ENCODE measurements at places on chromosomes 11 and 22.

- no peak for DNase-seq
Measured at GRCh38 chr11:63923319-63923718, 6.4 kb upstream of the RCOR2 start.

GRCh38 chr11:17742019-17742418 is 7.4 kb downstream of the KCNC1 start:
- DNase-seq, result no peak

GRCh38 chr11:27861706-27862430 is 161.6 kb upstream of the BDNF start:
- DNase-seq, result peak; percentile 86

DNA sequence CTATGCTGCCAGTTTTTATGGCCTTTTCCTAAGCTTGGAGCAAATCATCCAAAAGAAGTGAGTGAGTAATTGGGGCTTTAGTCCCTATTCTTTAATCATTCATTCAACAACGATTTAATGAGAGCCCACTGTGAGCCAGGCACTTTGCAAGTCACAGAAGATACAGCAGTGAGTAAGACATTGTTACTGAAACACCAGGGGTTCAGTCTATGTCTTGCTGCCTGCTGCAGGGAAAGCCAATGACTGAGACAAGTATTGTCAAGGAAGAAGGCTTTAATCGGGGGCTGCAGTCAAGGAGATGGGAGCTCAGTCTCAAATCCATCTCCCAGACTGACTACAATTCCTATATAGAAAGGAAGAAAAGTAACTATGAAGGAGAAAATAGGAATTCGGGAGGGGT is 228.3 kb downstream of the FAM181B start:
- no peak for DNase-seq

GRCh38 chr11:109510316-109510715 is 88.3 kb downstream of the C11orf87 start:
- no peak for DNase-seq

- DNase-seq, result no peak
Measured at GRCh38 chr11:34567733-34568132, 53.2 kb upstream of the EHF start.

DNA sequence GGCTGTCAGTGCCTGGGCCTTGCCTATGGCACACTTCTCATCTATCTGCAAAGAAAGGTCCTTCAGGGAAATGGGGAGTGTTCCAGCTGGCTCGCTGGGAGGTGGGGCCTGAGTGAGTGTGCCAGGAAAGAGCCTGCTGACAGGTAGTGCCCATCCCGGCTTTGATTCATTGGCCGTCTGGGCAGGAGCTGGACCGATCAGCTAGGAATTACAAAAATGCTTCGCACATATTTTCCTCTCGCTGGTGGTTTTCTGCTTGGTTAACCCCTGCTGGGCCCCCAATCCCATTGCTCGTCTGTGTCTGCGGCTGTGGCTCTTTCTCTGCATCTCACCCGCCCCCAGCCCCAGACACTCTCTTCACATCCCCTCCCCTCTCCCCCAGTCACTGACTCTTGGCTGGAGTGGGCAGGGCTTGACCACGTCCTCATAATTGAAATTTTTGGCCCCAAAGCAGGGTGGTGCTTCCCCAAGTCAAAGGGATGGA is 10.8 kb downstream of the LIF start:
- peak; percentile 77 for DNase-seq

DNA sequence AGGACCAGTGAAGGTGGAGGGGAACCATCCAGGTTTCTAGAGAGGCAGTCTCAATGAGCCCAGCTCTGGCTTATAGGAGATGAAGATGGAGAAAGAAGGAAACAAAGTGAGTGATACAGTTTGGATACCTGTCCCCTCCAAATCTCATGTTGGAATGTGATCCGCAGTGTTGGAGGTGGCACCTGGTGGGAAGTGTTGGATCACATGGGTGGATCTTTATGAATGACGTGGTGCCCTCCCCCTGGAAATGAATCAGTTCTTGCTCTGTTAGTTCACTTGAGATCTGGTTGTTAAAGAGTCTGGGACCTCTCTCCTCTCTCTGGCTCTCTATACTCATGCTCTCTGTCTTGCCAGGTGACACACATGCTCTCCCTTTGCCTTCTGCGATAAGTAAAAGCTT is 393.1 kb upstream of the NARS2 start:
- DNase-seq, result no peak

DNA sequence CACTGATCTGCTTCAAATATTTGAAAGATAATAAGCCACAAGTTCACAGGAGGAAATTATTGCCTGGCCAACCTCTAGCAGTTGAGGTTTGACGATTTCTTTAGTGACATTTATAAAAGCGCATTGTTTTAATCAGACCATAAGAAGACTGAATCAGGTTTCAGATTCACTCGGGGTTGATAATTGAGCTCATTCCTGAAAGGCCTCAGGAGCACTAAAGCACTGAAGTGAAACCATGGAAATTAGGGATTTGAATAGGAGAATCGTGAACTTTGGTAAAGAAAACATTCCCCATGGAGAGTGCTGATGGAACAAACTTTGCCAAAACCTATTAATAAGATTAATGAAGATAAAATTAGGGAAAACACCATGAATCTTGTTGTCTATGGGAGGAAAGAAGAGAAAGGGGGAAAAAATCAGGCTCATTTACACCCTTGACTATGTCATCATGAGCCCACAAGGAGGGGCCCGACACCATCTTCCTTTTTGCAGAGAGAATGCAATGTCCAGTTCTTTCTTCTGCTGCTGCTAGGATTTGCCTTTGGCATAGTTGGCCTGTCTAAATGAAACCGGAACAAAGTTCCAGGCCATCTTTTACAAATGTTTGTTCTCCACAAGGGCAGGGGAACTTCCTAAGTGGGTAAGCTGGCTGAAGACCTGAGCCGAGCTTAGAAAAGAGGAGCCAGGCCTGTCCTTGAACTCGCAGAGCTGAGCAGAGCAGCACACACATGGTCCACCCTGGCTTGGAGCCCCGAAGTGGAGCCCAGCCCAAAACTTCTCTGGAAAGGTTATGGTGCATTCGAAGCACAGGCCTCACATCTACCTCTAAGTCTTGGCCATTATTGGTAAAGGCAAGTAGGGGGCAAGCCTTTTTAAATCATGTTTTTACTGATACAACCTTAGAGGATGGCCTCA is 56.1 kb upstream of the EIF3M start:
- DNase-seq, result no peak

DNA sequence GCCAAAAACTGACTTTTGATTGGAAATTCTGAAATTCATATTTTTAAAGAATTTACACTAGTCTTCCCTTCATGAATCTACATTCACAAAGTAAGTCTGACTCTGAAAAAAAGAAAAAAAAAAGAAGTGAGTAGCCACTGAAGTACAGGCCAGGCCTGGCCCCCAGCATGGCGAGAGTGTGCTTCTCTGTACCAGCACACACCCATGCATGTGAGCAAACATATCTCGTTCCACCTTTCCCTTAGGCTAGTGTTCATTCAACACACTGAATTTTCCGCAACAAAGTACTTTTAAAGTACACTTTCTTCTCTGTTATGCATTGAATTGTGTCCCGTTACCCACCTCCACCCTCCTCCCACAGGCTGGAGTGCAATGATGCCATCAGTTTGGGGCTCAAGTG is 4.5 kb downstream of the C11orf16 start:
- DNase-seq, result no peak

- no peak for DNase-seq
Measured at GRCh38 chr22:48432781-48433518, 1394.7 kb downstream of the BRD1 start.

DNA sequence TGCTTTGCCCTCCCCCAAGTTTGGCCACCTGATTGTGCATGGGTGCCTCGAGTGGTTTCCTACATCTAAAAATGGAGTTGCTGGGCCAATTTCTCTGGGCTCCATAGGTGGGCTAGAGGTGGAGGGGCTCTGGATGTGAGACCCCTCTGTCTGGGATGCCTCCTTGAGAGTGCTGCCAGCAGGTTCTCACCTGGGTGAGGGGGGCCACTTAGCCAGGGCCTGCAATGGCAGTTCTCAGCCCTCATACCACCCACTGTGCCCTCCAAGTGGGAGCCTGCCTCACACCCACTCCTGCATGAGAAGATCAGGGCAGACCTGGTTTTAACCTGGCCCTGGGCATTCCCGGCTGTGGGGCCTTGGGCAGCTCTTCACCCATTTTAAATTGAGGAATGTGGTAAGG is 83.9 kb downstream of the CABIN1 start:
- DNase-seq, result no peak

DNA sequence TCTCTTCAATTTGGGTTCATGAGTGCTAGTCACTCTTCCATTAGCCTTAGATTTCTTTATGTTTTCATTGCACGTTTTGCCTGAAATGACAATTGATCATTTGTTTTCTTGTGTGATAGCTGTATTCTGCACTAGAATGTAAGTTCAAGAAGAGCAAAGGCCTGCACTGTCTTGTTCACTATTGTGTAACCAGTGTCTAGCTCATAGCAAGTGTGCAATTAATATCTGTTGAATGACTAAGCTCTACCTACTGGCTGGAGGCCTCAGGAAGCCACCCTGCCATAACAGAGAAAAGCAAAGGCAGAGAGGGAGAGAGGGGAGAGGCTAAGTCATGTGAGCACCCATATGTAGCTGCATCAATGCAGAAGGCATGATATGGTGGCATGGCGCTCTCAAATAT is 292.8 kb upstream of the SYN3 start:
- DNase-seq, result no peak

- DNase-seq, result no peak
Measured at GRCh38 chr11:131079036-131079435, 162.8 kb upstream of the SNX19 start.

GRCh38 chr11:93659841-93660240 is 1.6 kb upstream of the CEP295 start:
- DNase-seq, result no peak

DNA sequence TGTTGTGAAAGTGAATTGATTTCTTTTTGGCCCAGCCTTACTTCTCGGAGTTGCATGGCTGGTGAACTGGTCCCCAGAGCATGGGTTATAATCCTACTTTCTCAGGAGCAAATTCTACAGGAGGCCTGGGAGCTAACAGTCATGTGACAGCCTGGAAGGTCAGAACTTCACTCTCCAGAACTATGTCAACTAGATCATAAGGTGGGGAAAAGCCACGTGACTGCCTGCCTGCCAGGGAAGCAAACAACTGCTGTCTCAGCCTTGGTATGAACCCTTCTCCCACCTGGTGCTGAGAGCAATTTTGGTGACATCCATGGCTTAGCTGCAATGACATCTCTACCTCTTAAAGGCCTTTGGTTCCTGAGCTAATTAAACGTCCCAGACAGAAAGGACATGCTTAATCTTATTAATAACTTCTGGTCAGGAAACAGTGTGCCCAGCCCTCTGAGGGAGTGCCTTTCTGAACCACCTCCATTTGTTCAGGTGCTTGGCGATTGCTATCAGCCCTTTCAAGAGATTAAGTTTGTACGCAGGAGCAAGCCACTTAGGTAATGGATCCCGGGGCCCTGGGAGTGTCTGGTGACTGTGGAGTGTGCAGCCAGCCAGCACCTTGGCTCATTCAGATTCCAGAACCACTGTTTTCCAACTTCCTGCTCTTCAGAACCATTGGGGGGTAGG is 1.4 kb upstream of the CREB3L1 start:
- no peak for DNase-seq

GRCh38 chr22:20423906-20424551 is 13.6 kb downstream of the SCARF2 start:
- DNase-seq, result no peak

DNA sequence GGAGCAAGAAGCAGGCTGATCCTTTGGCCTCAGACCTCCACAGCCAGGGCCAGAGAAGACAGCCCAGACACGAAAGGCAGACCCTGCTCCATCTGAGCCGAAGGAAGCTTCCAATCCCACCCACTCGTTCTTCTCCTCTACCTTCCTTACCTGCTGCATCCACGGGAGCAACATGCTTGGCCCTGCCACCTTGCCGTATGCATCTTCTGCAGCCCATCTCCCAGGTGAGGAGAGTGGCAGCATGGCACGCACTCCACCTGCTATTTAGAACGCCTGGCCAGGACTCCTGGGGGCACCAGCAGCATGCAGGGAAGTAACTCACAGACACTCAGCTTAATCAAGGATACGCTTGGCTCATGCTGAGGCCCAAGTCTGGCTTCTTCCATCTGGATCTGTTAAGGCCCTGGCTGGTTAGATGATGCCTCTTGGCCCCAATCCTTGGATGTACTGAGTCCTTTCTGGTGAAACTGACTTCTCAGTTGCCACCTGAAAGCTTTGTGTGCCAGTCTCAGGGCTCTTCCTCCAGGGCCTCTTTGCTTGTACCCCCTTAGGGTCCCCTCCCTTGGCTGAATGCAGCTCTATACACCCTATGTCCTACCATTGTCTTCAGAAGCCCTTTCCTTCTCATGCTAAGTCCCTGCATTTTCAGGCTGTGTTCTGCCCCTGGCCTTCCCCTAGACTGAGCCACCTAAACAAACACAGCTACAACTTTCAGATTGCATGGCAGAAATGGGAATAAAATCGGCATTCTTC is 604.9 kb downstream of the BUD13 start:
- no peak for DNase-seq

- DNase-seq, result no peak
Measured at GRCh38 chr11:64165481-64165841, 452 bp downstream of the MACROD1 start.

DNA sequence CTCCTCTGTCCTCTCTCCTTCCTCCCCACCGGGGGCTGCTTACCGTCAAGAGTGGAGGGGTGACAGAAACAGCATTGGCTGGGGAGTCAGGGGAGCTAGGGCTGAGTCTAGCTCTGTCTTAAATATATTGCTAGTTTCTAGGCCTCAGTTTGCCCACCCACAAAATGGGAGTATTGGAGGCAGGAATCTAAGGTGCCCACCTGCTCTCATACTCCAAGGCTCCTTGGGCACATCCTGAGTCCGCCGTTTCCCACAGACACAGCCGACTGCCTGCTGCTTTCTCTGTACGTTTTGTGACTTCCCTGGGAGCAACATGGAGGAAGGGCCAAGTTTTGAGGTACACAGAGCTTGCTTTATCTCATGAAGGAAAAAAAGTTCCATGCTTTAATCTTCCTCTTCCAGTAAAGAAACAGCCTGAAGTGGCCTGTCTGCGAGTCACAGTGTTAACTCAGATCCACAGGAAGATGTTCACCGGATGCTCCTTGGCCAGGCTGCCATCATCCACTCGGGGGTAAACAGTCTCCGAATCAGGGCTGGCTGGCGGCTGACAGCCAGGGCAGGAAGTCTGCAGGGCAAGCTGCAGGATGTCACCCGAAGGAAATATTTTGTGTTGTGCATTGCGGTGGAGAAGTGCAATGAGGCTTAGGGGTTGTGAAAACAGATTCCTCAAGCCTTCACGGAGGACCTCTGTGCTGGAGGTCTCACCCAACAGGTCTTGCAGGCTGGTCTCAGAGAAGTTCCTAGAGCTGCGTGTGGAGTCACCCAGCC is 11.0 kb upstream of the CERK start:
- DNase-seq, result peak; percentile 33

- DNase-seq, result no peak
Measured at GRCh38 chr11:91295591-91295990, 929.0 kb upstream of the FAT3 start.

GRCh38 chr11:114121804-114122504 is 62.4 kb downstream of the ZBTB16 start:
- DNase-seq, result no peak

- DNase-seq, result no peak
Measured at GRCh38 chr11:67639438-67639859, at the start of gene TBX10. Gene TBX10 (minus strand): TSS chr11:67639763. CDS start chr11:67639472, 291 bp downstream.

- DNase-seq, result no peak
Measured at GRCh38 chr22:21990445-21991303, 8.1 kb upstream of the TOP3B start.
